Activated T-cell treated with anti-CD3 and anti-CD28 coated beads for 24 hours (primary cell): ENCODE measurements at places on chromosomes 4 and X.

DNA sequence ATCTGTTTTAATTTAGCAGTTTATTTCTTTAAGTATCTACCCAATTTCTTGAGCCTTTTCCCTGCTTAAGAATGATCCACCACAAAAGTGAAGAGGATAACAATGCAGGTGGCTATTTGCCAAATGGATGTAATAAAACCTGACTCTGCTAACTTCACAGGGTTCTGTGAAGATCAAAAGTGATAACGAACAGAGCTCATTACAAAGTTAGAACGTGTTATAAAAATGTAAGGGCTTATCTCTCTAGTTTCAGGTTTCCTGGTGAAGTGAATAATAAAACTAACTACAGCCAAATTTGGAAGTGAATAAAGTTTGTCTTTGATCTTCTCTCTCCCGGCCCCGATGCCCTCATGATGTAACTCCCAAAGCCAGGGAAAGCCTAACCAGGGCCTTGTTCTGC is 497.9 kb downstream of the SMARCA1 start:
- DNase-seq = no peak

- DNase-seq = no peak
Measured at GRCh38 chr4:65234061-65234460, 436.2 kb downstream of the EPHA5 start.

DNA sequence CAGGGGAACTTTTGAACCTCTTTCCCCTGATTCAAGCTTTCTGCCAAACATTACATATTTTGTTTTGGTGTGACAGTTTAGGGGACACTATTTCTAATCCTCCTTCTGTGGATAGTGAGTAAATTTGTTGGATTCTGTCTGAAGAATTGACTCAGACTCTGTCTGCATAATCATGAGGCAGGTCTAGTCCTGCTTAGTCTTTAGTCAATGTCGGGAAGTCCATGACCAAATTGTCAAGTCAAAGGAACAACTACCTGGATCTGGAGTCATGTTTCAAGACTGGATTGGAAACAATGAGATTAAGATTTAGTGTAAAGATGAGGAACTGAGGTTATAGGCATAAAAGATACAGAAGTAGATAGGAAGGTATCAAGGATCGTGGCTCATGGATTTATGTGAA is 100.9 kb downstream of the MAGEB17 start:
- no peak for DNase-seq

DNA sequence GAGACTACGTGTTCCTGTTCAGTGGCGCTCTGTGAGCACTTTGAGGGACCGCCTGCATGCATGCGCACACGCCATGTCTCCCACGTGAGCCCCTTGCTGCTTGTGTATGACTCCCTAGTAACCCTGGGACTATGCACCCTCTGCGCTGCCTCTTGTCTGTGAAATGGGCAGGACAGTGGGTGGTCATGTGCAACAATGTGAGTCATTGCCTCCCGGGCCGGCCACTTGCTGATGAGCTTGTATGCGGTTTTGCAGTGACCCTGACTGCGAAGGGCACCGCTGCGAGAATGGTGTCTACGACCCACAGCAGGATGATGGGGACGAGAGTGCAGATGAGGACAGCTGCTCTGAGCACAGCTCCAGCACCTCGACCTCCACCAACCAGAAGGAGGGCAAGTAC is 61.4 kb downstream of the TNIP2 start:
- DNase-seq = no peak

GRCh38 chr4:33878710-33879109 is 2365.6 kb downstream of the ARAP2 start:
- DNase-seq = no peak

GRCh38 chr4:27316176-27316575 is 455.5 kb downstream of the STIM2 start:
- DNase-seq = no peak

DNA sequence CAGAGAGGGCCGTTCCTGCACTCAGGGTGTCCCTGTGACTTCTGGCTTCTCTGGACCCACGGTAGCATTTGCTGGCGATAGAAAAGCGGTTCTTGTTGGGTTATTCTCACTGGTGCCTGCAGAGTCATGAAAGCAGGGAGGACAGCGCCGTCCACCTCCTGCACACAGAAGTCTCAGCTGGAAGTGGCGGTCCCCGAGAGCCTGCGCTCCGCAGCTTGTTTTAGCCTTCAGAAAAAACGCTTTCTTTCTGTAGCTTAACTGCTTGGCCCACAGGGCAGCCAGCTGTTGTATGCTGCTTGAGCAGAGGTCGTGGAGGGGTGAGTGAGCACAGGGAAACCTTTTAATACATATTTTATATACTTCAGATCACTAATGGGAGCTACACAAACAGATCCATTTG is 400.7 kb upstream of the FAT1 start:
- no peak for DNase-seq
